ENCODE measurements at places on chromosomes 11 and 22.

- no peaks in the 10 kb centered on the region for H3K36me3 ChIP-seq
- no peak overlapping the region for H3K27ac ChIP-seq
- no peak overlapping the region for H3K4me3 ChIP-seq
- no peak for DNase-seq
- peaks cover 46% of the 10 kb centered on the region for H3K27me3 ChIP-seq
- peaks cover 2% of the 10 kb centered on the region for H3K4me1 ChIP-seq
These were observed 132.3 kb downstream of the CEP164 start for GRCh38 chr11:117459979-117460300.

DNA sequence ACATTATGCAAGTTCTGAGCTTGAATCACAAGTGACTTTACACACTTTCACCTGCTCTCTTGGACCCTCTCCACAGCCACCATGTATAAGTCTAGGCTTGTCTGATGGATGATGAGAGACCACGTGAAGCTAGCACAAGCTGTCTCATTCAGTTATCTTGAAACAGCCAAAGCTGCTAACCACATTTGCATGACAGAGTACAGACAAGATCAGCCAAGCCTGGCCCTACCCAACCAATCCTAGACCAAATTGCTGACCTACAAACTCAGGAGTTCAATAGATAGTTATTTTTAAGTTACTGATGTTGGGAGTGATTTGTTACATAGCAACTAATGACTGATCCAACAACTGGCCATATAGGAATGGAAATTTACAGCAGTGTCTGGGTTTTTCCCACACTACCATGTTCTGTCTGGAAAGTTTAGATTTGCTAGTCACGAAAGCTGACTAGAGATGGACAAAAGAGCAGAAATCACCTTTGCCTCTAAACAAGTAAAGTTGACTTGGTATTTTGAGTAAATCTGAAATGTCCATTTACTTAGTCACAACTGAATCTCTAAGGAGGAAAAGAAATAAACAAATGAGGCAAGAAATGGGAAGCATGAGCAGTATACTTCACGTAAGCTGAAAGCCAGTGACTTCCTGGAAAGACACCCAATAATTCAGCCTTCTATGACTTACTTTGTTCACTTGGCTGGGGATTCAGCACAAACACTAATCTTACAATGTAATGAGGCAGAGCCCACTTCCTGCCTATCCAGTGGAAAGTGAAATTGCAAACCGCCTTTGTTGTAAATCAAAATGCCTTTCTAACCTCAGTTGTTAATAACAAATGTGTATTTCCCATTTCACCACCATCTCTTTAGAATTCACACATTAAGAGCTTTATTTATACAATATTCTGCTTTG is 101.7 kb downstream of the FAM181B start:
- H3K27me3 ChIP-seq, result peaks cover 7% of the 10 kb centered on the region
- no peaks in the 10 kb centered on the region for H3K4me1 ChIP-seq
- H3K27ac ChIP-seq, result no peak overlapping the region
- DNase-seq, result no peak
- no peak overlapping the region for H3K4me3 ChIP-seq

GRCh38 chr22:17823964-17824363 is 49.7 kb upstream of the BID start:
- DNase-seq, result no peak
- H3K4me3 ChIP-seq, result no peak overlapping the region
- H3K36me3 ChIP-seq, result peaks cover 8% of the 10 kb centered on the region
- H3K27me3 ChIP-seq, result no peaks in the 10 kb centered on the region
- H3K27ac ChIP-seq, result no peak overlapping the region

DNA sequence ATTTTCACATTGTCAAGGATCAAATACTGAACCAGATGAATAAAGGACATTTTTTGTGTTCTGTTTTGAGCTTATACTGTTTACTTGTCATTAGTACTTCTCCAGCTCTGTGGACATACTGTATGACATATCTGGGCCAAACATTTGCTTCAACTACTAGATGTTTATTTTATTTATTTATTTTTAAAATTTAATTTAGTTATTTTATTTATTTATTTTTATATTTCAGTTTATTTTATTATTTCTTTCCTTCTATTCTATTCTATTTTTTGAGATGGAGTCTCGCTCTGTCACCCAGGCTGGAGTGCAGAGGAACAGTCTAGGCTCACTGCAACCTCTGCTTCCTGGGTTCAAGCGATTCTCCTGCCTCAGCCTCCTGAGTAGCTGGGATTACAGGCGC is 37.0 kb downstream of the HORMAD2 start:
- H3K4me1 ChIP-seq, result peaks cover 13% of the 10 kb centered on the region
- no peak overlapping the region for H3K4me3 ChIP-seq
- no peak for DNase-seq
- H3K27me3 ChIP-seq, result peaks cover 5% of the 10 kb centered on the region
- peaks cover 3% of the 10 kb centered on the region for H3K36me3 ChIP-seq

- H3K27me3 ChIP-seq, result no peaks in the 10 kb centered on the region
- no peak overlapping the region for H3K4me3 ChIP-seq
- no peak for DNase-seq
- peak overlapping the region; percentile 68 for H3K27ac ChIP-seq
These were observed 8.2 kb downstream of the UBASH3B start for GRCh38 chr11:122663764-122664163.

- H3K4me1 ChIP-seq, result peaks cover 7% of the 10 kb centered on the region
- peaks cover 2% of the 10 kb centered on the region for H3K36me3 ChIP-seq
- H3K4me3 ChIP-seq, result no peak overlapping the region
- DNase-seq, result no peak
- H3K27me3 ChIP-seq, result peaks cover 66% of the 10 kb centered on the region
- no peak overlapping the region for H3K27ac ChIP-seq
These were observed 57.4 kb upstream of the RCN1 start for GRCh38 chr11:32033491-32033890.

DNA sequence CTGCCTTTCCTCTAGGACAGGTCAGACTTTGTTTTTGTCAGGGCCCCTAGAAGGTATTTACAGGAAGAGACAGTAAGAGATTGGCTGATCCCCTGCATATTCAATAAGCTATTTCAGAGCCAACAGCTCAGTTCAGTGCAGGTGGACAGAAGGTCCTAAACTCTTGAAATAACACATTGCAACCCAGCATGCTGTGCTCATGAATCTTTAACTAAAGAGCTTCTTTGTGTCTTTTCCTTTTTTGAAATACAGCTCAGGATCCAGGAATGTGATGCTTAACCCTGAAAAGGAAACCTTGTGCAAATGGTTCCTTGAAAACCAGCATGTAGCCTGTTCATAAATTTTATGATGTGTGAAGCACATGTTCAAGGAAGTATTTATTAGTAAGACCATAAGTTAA is 43.9 kb downstream of the BBOX1 start:
- H3K27ac ChIP-seq, result no peak overlapping the region
- no peaks in the 10 kb centered on the region for H3K27me3 ChIP-seq

DNA sequence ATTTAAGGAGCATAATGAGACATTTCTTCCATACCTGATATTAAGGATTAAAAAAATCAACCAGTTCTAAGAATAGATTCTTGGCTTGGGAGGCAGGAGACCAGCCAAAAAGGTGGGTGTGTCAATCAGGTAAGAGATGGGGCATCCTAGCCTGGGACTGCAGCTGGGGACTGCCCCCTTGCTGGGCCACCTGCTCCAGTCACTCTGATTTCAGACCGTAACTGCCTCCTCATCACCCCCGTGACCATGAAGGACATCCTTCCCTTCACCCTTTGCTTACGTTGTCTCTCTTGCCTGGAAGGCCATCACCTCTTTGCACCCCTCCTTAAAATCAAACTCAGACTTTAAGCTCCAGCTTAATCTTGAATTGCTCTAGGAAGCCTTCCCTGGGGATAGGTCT is 17.9 kb downstream of the PTPN5 start:
- H3K27me3 ChIP-seq, result peaks cover 30% of the 10 kb centered on the region
- peaks cover 6% of the 10 kb centered on the region for H3K36me3 ChIP-seq
- H3K27ac ChIP-seq, result no peak overlapping the region
- peaks cover 7% of the 10 kb centered on the region for H3K4me1 ChIP-seq

- H3K27me3 ChIP-seq, result no peaks in the 10 kb centered on the region
- H3K4me1 ChIP-seq, result peaks cover 4% of the 10 kb centered on the region
- H3K4me3 ChIP-seq, result no peak overlapping the region
- no peak overlapping the region for H3K27ac ChIP-seq
- DNase-seq, result no peak
These were observed 20.3 kb upstream of the TNRC6B start for GRCh38 chr22:40157330-40157945.

DNA sequence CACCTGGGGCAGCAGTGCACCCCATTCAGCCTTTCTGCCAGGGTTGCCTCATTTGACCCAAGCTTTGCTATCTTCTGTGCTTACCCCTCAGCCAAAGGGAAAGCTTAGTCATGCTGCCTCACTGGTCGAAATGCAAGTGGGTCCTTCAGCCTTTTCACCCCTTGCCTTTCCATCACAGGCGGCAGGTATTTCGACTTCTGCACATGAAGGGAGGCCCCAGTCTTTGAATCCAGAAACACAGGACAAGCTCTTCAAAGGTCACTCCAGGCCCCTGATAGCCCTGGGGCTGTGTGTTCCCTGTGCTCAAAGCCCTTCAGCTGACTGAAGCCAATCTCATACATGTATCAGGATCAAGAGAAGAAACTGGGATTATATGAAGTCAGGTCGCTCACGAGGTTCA is 129.7 kb downstream of the SNX19 start:
- no peak overlapping the region for H3K4me3 ChIP-seq
- H3K27me3 ChIP-seq, result peaks cover 15% of the 10 kb centered on the region
- H3K27ac ChIP-seq, result no peak overlapping the region
- H3K4me1 ChIP-seq, result no peaks in the 10 kb centered on the region

DNA sequence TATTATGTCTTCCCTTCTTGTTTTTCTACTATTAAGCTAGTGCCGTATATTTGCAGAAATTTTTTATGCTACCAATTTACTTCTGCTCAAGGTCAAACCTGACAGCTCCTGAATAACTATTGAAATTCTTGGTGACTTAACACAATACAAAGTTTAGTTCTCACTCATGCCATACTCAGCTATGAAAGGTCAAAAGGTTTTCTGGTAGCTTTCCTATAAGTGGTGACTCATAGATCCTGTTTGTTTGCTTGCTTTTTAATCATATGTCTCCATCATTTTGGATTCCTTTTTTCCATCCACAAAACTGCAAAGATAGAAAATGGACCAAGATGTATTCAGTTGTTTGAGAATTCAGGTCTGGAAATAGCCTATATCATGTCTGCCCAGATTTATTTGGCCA is 855.8 kb upstream of the LRRC4C start:
- H3K36me3 ChIP-seq, result no peaks in the 10 kb centered on the region
- H3K27me3 ChIP-seq, result no peaks in the 10 kb centered on the region
- no peak overlapping the region for H3K27ac ChIP-seq
- no peaks in the 10 kb centered on the region for H3K4me1 ChIP-seq
- DNase-seq, result no peak

Data from T-helper 17 cell (primary cell).